MCF 10A (cell line): ENCODE measurements at places on chromosomes 13 and 19.

GRCh38 chr13:96053003-96053703 lies at the start of gene UGGT2:
TSS of gene UGGT2 (minus strand) at chr13:96053401. CDS start at chr13:96053312, 89 bp downstream.
- DNase-seq: peak; percentile 97

DNA sequence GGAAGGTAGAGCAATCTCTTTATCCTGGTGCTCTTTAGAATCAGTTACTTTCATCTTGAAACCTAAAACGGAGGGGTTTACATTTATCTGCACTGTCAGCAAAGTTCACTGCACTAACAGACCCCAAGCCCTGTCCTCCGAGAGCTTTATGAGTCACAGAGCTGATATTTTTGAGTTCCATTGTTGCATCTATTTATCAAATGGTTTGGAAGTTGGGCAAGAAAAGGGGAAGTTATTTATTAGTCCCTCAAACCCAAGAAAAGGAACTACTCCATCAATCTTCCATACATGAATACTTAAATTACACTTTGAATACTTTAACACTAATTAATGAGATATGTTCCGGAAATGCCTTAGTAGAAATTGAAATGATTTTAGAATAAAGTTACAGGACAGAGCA lies 55.5 kb downstream of the EDNRB start:
- no peak for DNase-seq

GRCh38 chr19:18780631-18781030 lies 10.5 kb downstream of the COMP start:
- no peak for DNase-seq

- DNase-seq: no peak
Measured at GRCh38 chr13:79311386-79311785, 94.7 kb downstream of the RBM26 start.

GRCh38 chr13:113945857-113946408 lies 27.9 kb downstream of the C13orf46 start:
- no peak for DNase-seq

- no peak for DNase-seq
Measured at GRCh38 chr19:51168564-51169282, 26.6 kb downstream of the SIGLEC7 start.

DNA sequence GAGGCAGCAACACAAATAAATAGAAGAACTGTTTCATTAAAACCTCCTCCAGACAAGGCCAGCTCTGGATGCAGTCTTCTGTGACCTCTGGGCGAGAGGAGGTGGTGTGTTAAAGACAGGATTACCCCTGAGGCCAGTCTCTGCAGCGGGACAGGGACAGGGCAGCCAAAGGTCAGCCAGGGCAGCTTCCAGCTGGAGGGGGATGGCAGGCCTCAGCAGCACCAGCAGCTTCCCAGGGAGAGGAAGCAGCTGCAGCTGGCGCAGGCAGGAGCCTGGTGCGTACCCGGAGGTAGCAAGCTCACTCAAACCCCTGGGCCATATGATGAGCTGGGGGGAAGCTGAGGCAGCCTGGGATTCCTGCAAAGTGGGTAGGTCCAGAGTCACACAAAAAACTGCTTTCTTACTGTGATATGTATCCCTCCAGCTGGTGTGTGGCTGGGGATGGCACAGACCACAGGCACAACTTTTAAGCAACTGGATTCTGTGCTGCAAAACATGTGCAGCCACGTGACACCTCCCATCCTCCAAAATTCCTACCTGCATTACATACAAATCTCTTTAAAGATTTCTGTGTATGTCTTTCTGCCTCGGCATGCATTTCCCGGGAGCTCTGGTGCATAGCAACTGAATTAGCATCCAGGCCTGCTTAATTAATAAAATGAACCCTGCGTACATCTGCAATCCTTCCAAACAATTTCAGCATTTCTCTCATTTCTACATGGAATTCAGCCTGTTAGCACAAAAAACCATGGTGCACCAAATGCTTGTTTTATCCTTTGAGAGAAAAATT lies 238.3 kb upstream of the MAB21L1 start:
- no peak for DNase-seq

- DNase-seq: no peak
Measured at GRCh38 chr19:16166417-16166816, 6.9 kb downstream of the CIB3 start.

GRCh38 chr19:49423985-49424303 lies 703 bp upstream of the PTH2 start:
- DNase-seq: no peak

GRCh38 chr19:18659281-18660050 lies 22.6 kb downstream of the KLHL26 start:
- no peak for DNase-seq

GRCh38 chr19:30792561-30793505 lies 420.6 kb downstream of the ZNF536 start:
- no peak for DNase-seq

- no peak for DNase-seq
Measured at GRCh38 chr19:29849208-29849607, 37.4 kb downstream of the CCNE1 start.

- DNase-seq: no peak
Measured at GRCh38 chr19:41744850-41745249, 10.5 kb upstream of the CEACAM6 start.

DNA sequence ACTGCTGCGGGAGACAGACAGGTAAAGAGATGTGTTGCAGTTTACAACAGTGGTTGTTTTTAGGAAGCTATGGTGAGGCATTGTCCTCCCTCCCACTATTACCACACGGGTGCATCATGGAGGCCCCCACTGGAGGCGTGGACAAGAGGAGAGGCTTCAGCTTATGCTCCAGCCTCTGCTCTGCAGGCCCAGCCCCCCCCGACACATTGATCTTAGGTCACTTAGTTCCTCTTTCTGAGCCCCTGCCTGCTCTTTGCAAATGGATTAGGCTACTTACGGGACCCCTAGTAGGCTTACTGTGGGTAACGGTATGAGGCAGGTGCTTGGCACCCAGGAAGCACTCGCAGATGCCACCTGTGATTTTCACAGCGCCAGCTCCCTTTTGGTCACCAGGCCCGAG lies 123.9 kb downstream of the SLC7A1 start:
- no peak for DNase-seq

GRCh38 chr19:42529248-42529764 lies 1.0 kb upstream of the CEACAM1 start:
- DNase-seq: peak; percentile 70

GRCh38 chr13:53010374-53011105 lies 18.1 kb upstream of the OLFM4 start:
- DNase-seq: peak; percentile 96

DNA sequence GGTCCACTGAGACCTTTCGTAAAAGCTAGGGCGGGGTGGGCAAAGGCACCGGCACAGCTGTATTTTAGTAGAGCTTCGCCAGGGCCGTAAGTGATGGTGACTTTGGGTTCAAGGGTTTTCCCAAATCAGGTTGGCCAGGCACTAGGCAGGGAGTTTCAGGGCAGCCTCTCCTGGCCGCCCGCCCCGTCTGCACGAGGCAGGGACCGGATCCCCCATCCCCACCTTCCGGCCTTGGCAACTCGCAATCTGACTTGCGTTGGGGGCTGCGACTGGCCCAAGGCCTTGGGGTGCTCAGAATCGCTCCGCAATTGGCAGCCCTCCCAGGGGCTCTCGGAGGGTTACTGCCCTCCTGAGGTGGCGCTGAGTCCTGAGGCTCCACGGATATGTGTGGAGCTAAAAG lies 4.1 kb upstream of the ZIC5 start:
- no peak for DNase-seq

- DNase-seq: no peak
Measured at GRCh38 chr13:28586439-28587173, 72.3 kb upstream of the POMP start.
